ENCODE measurements at places on chromosomes 11 and 22. TPM values are rescaled to one million over a fixed set of nuclear protein-coding genes. Genes with fewer than 3 reads are reported as not detected.

DDTL gene
- 3.7 TPM for total RNA-seq

TEX12 gene
- 1.0 TPM for total RNA-seq

TENM4 gene
- 18.3 TPM for total RNA-seq

ART1 gene
- total RNA-seq, result 2.1 TPM

IL17REL gene
- not detected for total RNA-seq

OR5A1 gene
- total RNA-seq, result not detected

ADAMTS8 gene
- total RNA-seq, result 5.7 TPM
